NCI-H1694 treated with DMSO at 0.1 percent for 48 hours (cell line): ENCODE measurements at places on chromosomes 4 and X.

- DNase-seq: no peak
These were observed 112.8 kb downstream of the MAGEB5 start for GRCh38 chrX:26328608-26329319.

GRCh38 chr4:184058026-184058425, 152.9 kb downstream of the STOX2 start:
- DNase-seq: no peak

DNA sequence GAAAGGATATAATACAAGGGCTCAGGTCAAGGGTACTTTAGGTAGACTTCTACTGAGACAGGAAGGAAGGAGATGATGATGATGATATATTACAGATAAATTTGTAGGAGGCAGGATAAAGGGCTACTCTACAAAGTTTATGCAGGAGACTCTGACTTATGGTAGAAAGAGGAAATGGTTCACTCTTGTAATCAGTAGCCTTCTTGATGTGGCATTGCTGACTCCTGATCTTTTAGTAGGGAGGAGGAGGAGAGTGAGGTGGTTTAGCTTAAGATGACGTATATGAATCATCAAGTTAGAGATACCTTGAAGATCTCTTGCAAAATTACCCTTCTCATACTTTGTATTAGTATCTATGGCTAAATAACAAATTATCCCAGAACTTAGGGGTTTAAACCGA, 4.7 kb downstream of the BLTP1 start:
- no peak for DNase-seq

DNA sequence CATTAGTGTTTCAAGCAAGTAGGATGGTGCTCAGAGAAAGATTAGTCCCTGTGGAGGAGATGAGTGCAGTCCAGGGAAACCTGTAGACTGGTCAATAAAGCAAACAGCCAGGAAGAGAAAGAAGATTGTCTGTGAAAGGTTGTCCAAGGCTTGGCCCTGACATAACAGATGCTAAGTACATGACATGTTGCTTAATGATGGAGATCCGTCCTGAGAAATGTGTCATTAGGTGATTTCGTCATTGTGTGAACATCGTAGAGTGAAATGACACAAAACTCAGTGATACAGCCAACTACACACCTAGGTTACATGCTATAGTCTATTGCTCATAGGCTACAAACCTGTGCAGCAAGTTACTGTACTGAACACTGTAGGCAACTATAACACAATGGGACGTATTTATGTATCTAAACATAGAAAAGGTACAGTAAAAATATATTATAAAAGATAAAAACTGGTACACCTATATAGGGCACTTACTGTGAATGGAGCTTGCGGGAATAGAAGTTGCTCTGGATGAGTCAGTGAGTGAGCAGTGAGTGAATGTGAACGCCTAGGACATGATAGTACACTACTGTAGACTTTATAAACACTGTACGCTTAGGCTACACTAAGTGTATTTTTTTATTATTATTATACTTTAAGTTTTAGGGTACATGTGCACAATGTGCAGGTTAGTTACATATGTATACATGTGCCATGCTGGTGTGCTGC, 9.0 kb upstream of the PRSS48 start:
- DNase-seq: no peak

- DNase-seq: no peak
These were observed 2256.1 kb upstream of the AGA start for GRCh38 chr4:179698321-179698720.

GRCh38 chrX:12379671-12380070, 241.4 kb downstream of the FRMPD4 start:
- no peak for DNase-seq

DNA sequence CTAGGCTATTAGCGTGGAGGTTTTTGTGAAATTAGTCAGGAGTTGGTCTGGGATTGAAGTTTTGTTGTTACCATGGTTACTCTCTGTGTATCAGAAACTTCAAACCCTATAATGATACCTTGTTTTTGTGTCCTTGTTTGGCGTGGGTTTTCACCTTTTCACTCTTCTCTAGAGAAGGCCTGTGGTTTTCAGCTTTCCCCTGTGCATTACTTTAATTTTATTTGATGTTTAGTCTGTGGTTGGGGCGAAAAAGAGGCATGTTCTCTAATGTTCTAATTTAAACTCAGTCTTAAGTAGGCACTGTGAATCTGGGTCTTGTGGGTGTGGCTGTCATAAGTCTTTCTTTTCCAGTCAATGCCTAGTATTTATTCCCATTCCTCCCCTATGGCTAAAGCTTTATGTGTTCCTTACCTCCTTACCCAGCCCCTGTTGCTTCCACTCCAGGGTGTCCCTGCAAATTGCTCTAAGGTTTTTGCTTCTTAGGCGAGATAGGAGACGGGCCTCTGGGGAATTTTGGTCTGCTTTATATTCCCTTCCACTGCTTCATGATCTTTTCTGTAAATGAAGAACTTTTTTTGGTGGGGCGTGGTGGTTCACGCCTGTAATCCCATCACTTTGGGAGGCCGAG, 326.3 kb upstream of the ZCCHC13 start:
- no peak for DNase-seq

- DNase-seq: no peak
These were observed 198.7 kb downstream of the QDPR start for GRCh38 chr4:17313194-17313593.

- DNase-seq: no peak
These were observed 42.3 kb upstream of the PPARGC1A start for GRCh38 chr4:23932186-23932585.

GRCh38 chr4:115844180-115844579, 730.8 kb upstream of the NDST4 start:
- DNase-seq: no peak

DNA sequence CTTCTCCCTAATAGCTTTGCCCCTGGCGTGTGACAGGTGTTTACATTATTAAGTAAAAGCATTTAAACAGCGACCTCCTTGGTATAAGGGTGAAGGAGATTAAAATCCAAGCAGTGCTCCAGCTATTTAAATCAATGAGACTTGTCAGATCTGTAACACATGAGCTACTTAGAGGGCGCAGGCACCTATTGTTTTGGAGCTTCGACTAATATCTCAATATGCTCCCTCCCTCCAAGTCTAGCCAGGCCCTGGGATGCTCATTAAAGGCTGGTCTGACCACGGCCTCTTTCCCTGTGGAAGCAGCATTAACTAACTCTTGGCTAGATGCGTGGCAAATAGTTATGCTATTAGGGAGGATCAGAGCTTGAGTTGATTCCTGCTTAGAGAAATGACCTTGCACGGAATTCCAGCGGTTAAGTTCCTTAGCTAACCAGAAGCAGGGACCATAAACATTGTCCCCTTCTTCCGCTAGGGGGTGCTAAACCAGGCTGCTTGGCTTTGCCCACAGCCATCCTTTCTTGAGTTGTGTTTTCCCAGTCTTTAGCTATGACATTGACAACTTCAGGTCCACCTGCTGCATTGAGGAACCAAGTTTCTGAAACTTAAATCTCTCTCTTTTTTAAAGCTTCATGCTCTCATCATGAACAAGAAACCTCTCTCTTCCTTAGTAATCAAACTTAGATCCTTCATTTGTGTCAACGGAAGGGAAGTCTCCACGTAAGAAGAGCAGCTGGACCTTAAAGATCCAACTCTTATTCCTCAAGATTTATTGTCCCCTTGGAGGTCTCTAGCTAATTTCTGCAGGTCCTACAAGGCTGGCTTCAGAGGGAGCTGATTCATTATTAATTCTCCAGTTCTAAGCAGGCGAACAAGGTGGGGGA, 80.7 kb upstream of the IGFBP7 start:
- DNase-seq: no peak

DNA sequence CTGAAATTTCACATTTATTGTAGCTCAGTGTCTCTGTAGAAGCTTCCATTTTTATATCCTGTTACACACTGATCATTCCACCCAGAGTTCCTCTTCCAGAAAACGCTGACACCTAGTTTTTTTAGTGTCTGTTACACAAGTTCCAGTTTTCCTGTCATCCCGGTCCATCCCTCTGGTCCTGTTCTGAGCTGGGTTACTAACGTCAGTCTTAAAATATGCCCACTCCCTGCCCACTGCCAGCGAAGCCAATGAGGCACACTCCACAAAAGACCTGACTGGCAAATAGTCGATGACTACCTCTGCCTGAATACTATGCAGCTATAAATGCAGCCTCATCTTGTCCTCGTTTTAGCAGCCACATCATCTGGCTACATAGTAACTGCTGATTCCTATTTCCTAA, 30.9 kb upstream of the DDX3X start:
- no peak for DNase-seq

- DNase-seq: no peak
These were observed 1495.5 kb downstream of the PCDH18 start for GRCh38 chr4:136036744-136037143.

- DNase-seq: no peak
These were observed 641.4 kb downstream of the TRIML1 start for GRCh38 chr4:188780686-188781085.

GRCh38 chr4:127139788-127140286, 492.9 kb upstream of the INTU start:
- DNase-seq: no peak

- no peak for DNase-seq
These were observed 106.3 kb downstream of the TRAPPC11 start for GRCh38 chr4:183765251-183765911.

GRCh38 chrX:70322784-70323183, 32.9 kb downstream of the KIF4A start:
- DNase-seq: no peak

DNA sequence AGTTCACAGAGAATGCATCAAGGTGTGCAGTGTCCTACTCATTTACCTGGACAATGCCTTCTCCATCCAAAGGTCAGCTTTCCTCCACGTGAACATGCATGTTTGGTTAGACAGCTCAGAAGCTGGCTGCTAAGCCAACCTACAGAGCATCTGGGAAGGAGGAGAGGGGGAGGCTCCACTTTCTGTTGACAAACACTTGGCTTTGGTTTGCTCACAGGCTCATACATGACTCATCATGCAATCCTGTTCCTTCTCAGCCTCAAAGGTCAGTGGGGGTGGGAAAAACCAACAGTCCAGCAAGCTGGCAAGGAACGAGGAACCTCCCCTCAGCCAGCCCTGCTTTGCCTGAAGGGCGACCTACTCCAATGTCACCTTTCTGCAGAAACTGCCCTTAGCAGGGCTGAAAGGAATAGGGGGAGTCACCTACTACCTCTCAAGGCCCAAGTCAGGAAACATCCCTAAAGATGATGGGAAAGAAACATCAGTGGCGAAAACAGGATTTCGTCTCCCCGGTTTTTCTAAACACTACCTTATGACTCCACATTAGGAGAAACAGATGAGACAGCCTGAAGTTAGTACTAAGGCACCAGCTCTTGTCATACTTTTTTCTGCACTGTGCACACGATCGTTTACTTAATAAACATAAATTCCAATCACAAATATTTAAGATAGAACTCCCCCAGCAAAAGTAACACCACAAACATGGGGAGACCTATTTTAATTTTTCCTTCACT, 37.9 kb downstream of the RELL1 start:
- DNase-seq: no peak

- DNase-seq: no peak
These were observed 17.3 kb upstream of the CCDC149 start for GRCh38 chr4:24930151-24930550.

GRCh38 chrX:48522291-48522690, 683 bp downstream of the EBP start:
- no peak for DNase-seq

- no peak for DNase-seq
These were observed 153.7 kb upstream of the BMP3 start for GRCh38 chr4:80876810-80877209.

- DNase-seq: no peak
These were observed 384.6 kb downstream of the PPP3CA start for GRCh38 chr4:100962698-100963097.

- DNase-seq: no peak
These were observed 10.5 kb upstream of the EIF4E start for GRCh38 chr4:98939438-98939837.

GRCh38 chr4:40182954-40183353, 13.9 kb upstream of the RHOH start:
- DNase-seq: no peak

DNA sequence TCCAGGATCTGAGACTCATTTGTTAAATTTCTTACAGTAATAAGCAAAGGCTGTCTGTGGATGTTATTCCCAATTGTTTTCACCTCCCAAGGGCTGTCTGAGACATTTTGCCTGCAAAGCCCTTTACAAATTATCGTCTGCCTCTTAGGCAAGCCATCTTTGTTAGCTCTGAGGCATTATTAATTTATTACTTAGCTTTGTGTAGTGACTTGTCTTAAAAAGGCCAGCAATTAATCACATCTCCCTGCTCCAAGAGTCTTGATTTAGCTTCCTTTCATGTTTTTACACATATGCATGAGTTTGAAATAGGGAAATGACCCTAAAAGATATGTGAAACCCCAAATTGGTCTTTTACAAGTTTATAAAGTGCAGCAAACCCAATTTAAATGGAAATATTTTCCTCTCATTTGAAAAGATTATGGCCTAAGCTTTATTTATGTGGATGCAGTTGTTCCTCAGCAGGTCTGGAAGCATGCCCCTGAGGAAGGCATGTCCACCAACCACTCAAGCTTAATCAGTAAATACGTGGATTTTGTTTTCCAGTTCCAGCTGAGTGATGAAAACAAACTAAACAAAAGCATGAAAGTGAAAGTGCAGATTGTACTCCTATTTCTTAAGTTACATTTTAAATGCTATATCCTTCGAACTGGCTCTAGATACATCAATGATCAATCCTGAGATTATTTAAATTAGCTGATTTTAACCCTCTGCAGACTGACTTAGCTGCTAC, 173.6 kb upstream of the LNX1 start:
- no peak for DNase-seq

- no peak for DNase-seq
These were observed 17.4 kb downstream of the DCX start for GRCh38 chrX:111394569-111394968.

GRCh38 chrX:150239946-150240642, 123.0 kb upstream of the MAMLD1 start:
- no peak for DNase-seq

GRCh38 chrX:154827194-154828015, 7.1 kb downstream of the SMIM9 start:
- no peak for DNase-seq

DNA sequence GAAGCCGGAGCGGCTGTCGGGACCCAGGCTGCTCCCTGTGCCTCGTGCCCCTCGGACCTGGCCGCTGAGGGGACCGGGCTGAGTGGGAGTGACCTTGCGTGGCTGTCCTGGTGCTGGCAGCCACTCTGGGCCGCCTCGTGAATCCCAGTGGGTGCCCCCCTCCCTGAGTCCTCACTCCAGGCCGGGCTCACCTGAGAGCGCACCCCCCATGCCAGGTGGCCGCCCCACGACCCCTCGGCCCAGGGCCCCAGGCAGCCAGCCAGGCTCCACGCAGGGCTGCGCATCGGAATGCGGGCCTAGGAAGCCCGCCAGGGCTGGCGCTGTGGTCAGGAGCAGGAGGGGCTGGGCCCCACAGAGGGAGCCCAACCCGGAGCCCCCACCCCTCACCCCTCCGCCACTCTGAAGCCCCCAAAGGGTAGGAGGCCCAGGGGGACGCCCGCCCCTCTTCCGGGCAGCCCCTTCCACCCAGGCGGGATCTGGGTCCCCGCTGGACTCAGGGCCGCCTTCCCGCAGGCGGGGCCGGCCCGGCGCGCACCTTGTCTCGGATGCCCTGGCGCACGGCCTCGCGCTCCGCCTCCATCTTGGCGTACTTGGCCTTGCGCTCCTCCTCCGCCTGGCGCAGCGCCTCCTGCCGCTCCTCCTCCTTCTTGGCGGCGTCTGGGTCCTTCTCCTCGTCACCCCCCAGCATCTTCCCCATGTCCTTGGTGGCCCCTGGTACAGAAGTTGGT, 33.9 kb downstream of the CPLX1 start:
- DNase-seq: no peak

GRCh38 chrX:24245202-24245601, 68.7 kb downstream of the SUPT20HL2 start:
- DNase-seq: no peak

- DNase-seq: no peak
These were observed 9.3 kb downstream of the GABRQ start for GRCh38 chrX:152646961-152647360.

GRCh38 chr4:172758586-172759340, 409.8 kb upstream of the GALNT7 start:
- no peak for DNase-seq
